ENCODE measurements at places on chromosomes 1 and 21.

GRCh38 chr1:223248001-223248769, 105.1 kb upstream of the TLR5 start:
- no peak for DNase-seq

GRCh38 chr1:166165661-166166328, 1.0 kb downstream of the FAM78B start:
- no peak for DNase-seq

- no peak for DNase-seq
Measured at GRCh38 chr21:37253991-37254390, 13.1 kb downstream of the VPS26C start.

- no peak for DNase-seq
Measured at GRCh38 chr1:17277511-17278159, 28.7 kb downstream of the PADI3 start.

DNA sequence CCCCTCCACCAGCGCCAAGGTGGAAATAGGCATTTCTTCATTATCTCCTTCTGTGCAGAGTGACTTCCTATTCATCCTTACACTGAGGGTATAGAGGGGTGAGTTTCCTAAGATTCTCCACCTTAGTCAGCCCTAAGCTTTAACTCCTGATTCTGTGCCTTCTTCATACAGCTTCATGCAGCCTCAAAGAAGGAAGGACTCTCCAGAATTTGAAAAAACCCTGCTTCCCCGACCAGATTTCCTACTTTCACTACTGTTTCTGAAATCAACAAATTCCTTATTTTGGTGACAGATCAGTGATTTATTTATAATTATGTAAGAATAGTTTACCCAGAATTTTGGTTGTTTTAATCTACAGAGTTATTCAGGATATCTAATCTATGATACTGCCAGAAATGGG, 28.6 kb downstream of the GFI1 start:
- DNase-seq = no peak

DNA sequence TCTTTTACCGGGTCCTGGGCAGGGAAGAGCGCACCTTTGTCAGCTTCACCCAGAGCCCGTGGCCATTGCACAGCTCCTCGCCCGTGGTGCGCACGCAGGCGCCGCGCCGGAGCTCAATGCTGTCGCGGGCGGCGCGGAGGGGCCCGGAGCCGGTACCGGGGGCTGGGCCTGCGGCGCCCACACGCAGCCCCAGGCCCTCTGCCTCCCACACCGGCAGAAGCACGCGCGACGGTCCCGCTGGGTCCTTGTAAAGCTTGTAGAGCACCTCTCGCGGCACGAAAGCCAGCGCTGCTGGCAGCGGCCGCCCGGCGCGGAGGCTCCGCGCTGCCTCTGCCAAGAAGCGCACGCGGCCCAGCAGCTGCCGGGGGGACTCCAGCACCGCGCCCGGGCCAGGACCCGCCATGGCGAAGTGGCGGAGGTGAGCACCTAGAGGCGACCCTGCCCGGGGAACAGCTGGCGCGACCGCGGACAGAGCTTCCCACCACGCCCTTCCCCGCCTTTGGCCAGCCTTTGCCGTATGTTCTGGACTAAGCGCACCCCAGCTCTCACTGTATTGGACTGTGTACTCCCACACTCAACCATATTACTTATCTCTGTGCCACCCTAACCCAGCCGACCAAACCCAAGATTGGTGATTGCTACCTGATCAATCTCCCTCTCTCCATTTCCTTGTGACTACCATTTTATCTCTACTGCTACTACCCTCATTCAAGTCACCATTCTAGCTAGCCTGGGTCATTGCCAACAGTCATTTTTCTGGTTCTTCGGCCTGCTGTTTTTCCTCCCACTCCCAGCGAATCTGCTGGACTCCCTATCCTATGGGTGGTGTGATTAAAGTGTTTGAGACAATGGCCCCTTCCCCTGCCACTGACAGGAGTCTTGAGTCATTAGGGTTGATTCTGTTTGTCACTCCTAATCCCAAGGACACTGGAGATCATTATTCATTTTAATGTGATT, at the start of gene HECTD3:
TSS of gene HECTD3 (minus strand) at position 470 of the 957 bp plus-strand sequence. CDS start at position 403, 67 bp downstream.
- DNase-seq = peak; percentile 87

DNA sequence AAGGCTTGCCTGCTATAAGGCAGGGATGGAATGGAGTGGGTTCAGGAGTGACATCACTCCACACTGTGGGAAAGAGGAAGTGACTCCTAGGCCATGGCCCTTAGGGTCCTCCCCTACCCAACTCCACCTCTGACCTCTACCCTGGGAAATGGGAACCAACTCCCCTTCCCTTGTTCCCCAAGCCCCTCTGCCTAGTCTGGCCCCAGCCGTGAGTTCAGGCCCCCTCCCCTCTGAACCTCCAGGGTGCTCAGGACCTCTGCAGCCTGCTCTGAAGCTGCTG, 3.8 kb upstream of the GUCA2A start:
- no peak for DNase-seq

DNA sequence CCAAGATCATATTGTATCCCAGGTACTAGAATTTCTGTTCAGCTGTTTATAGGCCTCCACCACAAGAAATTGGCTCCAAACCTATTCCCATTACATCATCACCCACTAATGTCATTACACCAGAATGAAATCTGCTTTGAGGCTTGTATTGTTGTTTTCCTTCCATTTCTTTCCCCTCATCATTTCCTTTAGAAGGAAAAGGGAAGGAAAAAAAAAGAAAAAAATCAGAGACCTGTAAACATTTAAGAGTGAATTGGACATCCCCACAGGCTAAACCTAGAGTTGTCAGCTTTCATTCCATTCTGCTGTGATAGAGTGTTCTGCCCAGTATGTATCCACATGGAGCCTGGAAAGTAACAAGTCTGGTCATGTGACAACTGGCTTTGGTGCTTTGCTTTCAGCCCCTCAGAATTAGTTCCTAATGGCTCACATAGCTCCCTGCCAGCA, 44.6 kb downstream of the NFYC start:
- no peak for DNase-seq

DNA sequence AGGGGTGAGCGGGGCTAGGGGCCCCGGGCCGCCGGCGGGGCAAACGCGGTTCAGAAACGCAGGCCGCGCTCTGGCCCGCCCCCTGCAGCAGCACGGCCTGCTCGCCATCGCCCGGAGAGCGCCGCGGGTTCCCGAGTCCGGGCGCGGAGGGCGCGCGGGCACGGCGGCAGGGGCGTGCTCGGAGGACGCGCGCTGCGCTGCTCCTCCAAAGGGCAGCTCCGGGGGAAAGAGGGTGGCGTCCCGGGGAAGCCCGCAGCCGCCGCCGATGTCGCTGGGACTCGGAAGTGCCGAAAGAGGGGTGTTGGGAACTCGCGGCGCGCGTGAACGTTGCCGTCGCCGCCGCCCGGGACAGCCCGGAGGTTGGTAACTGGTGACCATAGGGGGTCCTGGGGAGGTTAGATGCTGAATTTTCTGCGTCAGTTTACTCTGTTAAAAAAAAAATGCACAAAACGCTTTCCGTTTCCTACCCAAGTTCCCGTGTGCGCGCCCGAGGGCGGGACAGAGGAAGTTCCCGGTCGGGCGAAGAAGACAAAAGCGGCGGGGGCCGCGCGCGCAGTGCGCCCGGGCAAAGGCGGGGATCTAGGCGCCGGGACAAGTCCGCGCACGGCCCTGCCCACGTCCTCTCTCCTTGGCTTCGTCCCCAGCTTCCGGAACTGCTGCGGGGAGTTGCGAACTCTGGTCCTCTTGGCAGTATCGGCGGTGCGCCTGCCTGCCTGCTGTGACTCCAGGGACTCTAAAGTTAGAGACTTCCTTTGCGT, at the start of gene HHAT:
TSS of gene HHAT (plus strand) at position 157 of the 758 bp plus-strand sequence. CDS start 20,074 bp downstream, outside the sequence.
- DNase-seq = peak; percentile 81

DNA sequence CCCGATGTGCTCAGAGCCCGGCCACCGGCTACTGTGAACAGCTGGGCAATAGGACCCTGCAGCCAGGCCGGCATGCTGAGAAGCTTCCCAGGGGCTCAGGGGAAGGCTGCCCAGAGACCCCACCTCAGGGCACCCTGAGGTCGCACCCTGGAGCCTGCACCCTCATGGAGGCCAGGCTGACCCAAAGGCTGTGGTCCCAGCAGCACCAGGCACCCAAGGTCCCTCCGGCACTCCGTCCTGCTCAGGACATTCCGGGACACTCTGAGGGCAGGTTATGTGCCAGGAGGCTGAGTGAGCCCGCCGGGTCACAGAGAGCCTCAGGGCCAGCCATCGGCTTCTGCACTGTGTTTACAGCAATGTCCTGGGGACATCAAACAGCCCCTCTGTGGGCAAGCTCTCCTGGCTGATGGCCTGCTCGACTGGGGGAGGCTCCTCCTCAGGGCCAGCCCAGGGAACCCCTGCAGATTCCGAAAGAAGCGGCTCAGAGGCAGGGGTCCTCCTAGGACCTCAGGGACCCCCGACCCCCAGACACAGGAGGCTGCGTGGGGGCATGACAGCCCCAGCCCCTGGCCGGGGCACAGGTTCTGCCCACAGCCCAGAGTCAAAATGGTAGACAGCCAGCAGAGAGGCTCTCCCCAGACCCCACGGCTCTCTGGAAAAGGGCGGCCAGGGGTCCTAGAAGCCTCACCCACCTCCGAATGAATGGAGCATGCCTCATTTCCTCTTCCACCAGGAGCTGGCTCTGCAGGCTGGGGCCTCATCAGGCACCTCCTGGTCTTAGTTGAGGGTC, 8.2 kb downstream of the SLC19A1 start:
- no peak for DNase-seq
